ENCODE measurements at places on chromosomes 7 and 10. TPM values are rescaled to one million over a fixed set of nuclear protein-coding genes. Genes with fewer than 3 reads are reported as not detected.

Gene GSTK1
- total RNA-seq, result 169 TPM

Gene AKR1D1
- total RNA-seq, result not detected

Gene ATOH7
- total RNA-seq, result not detected

Gene TSPAN12
- total RNA-seq, result 0.51 TPM

Gene PRRT4
- not detected for total RNA-seq

DNA sequence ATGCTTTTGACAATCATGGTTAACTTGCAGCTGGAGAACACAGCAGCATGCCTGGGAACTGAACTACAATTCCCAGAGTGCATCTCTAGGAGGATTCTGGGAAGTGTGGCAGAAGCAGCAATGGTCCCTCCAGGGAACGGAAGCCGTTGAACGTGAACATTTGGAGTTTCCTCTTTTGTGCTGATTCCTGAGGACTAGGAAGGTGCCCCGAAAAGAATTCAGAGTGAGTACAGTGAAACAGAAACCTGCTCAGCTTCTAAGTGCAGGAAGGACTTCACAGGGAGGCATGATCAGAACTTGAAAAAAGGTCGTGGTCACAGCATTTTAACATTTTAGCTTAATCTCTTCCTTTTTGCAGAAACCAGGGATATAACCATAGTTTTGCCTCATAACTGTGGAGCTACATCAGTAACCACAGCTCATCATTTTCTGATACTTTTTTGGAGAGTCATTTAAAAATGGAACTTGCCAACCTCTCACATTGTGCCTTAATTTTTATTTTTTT lies at the start of gene NUDT13:
Gene NUDT13 (plus strand): TSS at position 111 of the 505 bp plus-strand sequence. CDS start 3,911 bp downstream, outside the sequence.
- peak within 1 kb of the TSS; percentile 89 for H3K27ac ChIP-seq
- no peaks in the 10 kb centered on the region for H3K27me3 ChIP-seq
- DNase-seq, result peak; percentile 86
- H3K36me3 ChIP-seq, result peaks cover 12% of the 10 kb centered on the region
- peak within 1 kb of the TSS; percentile 47 for H3K4me3 ChIP-seq
- H3K4me1 ChIP-seq, result peaks cover 3% of the 10 kb centered on the region

GRCh38 chr7:68218461-68218860 lies 1221.8 kb downstream of the TYW1 start:
- H3K4me3 ChIP-seq, result no peak overlapping the region
- H3K27me3 ChIP-seq, result no peaks in the 10 kb centered on the region
- no peak overlapping the region for H3K27ac ChIP-seq
- DNase-seq, result no peak
- H3K4me1 ChIP-seq, result no peaks in the 10 kb centered on the region

DNA sequence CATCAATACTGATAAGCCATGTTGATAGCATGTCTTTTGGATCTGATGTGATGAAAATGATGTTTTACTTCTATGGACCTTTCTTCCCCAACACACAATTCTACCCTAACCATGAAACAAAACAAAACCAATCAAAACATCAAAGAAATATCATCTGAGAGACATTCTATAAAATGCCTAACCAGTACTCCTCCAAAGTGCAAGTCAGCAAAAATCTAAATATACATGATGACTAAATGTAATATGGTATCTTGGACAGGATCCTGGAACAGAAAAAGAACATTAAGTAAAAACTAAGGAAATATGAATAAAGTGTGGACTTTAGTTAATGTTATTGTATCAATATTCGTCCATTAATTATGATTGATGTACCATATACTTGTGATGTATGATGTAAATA lies 625.1 kb downstream of the MAGI2 start:
- no peak overlapping the region for H3K27ac ChIP-seq
- H3K27me3 ChIP-seq, result no peaks in the 10 kb centered on the region
- H3K36me3 ChIP-seq, result no peaks in the 10 kb centered on the region
- H3K4me1 ChIP-seq, result no peaks in the 10 kb centered on the region

DNA sequence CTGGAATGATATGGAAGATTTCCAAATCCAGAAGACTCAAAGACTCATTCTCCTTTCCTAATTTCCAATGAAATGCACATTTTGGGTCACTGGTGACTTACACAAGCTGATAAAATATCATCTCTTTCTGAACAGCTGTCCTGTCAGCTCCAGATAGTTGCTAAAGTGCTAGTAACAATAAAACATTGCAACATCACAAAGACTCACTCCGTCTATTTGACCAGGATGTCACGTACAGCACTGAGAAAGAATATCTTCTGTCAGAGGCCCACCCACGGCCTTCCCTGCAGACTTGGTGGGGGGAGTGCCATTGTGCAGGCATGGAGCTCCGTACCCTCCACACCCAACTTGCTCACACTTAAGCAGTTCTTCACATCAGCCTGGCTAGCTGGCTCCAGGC lies 78.9 kb upstream of the EGR2 start:
- H3K36me3 ChIP-seq, result no peaks in the 10 kb centered on the region
- peaks cover 6% of the 10 kb centered on the region for H3K27me3 ChIP-seq
- no peak overlapping the region for H3K27ac ChIP-seq

- no peaks in the 10 kb centered on the region for H3K36me3 ChIP-seq
- H3K27ac ChIP-seq, result peak overlapping the region; percentile 13
- no peaks in the 10 kb centered on the region for H3K27me3 ChIP-seq
- DNase-seq, result no peak
Measured at GRCh38 chr10:63415640-63416244, 50.0 kb downstream of the JMJD1C start.

GRCh38 chr7:16350634-16351033 lies 70.7 kb downstream of the CRPPA start:
- H3K4me3 ChIP-seq, result no peak overlapping the region
- no peaks in the 10 kb centered on the region for H3K27me3 ChIP-seq
- H3K4me1 ChIP-seq, result no peaks in the 10 kb centered on the region

DNA sequence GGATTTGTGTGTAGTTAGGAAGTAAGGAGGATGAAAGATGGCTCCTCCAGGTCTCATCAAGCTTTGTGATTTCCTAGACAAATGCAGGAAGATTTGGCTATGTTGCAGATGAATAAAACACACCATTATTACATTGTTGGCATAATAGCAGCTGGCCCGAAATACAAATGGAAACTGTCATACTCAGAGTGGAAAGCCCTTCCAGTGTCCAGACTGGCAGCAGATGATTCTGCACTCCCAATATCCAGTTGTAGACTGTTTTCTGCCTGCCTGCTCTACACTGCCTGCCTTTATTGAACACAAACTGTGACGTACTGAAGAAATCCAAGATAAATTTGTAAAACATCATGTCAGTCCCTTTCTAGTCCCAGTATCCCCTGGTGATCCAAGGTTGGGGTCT lies 99.7 kb upstream of the FZD1 start:
- peaks cover 3% of the 10 kb centered on the region for H3K27me3 ChIP-seq
- no peak for DNase-seq
- no peaks in the 10 kb centered on the region for H3K36me3 ChIP-seq
- H3K4me3 ChIP-seq, result no peak overlapping the region

- no peaks in the 10 kb centered on the region for H3K27me3 ChIP-seq
- H3K4me3 ChIP-seq, result peak overlapping the region; percentile 94
- DNase-seq, result no peak
Measured at GRCh38 chr10:91924212-91925021, 847 bp downstream of the BTAF1 start.

GRCh38 chr10:78543749-78544362 lies 510.2 kb downstream of the RPS24 start:
- no peak overlapping the region for H3K4me3 ChIP-seq
- peaks cover 2% of the 10 kb centered on the region for H3K27me3 ChIP-seq
- DNase-seq, result no peak
- H3K27ac ChIP-seq, result no peak overlapping the region

- H3K27me3 ChIP-seq, result no peaks in the 10 kb centered on the region
- DNase-seq, result peak; percentile 28
- no peak overlapping the region for H3K27ac ChIP-seq
- no peaks in the 10 kb centered on the region for H3K4me1 ChIP-seq
- H3K36me3 ChIP-seq, result no peaks in the 10 kb centered on the region
- H3K4me3 ChIP-seq, result no peak overlapping the region
Measured at GRCh38 chr10:65017523-65017922, 1496.3 kb downstream of the REEP3 start.

GRCh38 chr7:68752485-68753178 lies 845.6 kb upstream of the AUTS2 start:
- DNase-seq, result no peak
- H3K27me3 ChIP-seq, result no peaks in the 10 kb centered on the region
- H3K4me3 ChIP-seq, result no peak overlapping the region
- H3K36me3 ChIP-seq, result no peaks in the 10 kb centered on the region
- no peaks in the 10 kb centered on the region for H3K4me1 ChIP-seq

DNA sequence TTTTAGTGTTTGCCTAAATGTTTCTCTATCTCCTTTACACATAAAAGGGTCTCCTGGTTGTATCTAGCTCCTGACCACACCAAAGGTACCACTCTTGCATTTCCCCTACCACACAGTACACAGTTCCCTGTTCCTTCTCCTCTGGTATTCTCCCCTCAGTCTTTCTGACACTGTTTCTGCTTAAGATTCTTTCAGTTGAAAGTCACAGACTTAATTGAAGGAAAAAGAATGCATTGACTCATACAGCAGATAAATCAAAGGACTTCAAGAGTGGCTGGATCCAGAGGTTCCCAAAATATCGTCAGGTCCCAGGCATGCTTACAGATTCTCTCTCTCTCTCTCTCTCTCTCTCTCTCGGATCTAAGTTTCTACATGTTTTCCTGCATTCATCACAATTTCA lies 185.6 kb upstream of the LRGUK start:
- no peaks in the 10 kb centered on the region for H3K4me1 ChIP-seq
- no peaks in the 10 kb centered on the region for H3K27me3 ChIP-seq
- H3K36me3 ChIP-seq, result peaks cover 6% of the 10 kb centered on the region
- DNase-seq, result no peak
- no peak overlapping the region for H3K27ac ChIP-seq
- no peak overlapping the region for H3K4me3 ChIP-seq

- no peak overlapping the region for H3K27ac ChIP-seq
- no peaks in the 10 kb centered on the region for H3K27me3 ChIP-seq
- no peak overlapping the region for H3K4me3 ChIP-seq
- no peak for DNase-seq
- no peaks in the 10 kb centered on the region for H3K4me1 ChIP-seq
Measured at GRCh38 chr10:104435822-104436221, 82.2 kb downstream of the CFAP58 start.

- H3K4me3 ChIP-seq, result no peak overlapping the region
- no peaks in the 10 kb centered on the region for H3K36me3 ChIP-seq
- no peak overlapping the region for H3K27ac ChIP-seq
- H3K4me1 ChIP-seq, result peaks cover 14% of the 10 kb centered on the region
- no peak for DNase-seq
- H3K27me3 ChIP-seq, result peaks cover 5% of the 10 kb centered on the region
Measured at GRCh38 chr7:100397315-100398081, 24.2 kb downstream of the PILRA start.

All from K562 (cell line).